Posterior cingulate gyrus (tissue), 11 donors: ENCODE measurements at places on chromosomes 11 and 22.

- no peak for DNase-seq
Observed at GRCh38 chr22:43476751-43477725, 65.2 kb downstream of the MPPED1 start.

DNA sequence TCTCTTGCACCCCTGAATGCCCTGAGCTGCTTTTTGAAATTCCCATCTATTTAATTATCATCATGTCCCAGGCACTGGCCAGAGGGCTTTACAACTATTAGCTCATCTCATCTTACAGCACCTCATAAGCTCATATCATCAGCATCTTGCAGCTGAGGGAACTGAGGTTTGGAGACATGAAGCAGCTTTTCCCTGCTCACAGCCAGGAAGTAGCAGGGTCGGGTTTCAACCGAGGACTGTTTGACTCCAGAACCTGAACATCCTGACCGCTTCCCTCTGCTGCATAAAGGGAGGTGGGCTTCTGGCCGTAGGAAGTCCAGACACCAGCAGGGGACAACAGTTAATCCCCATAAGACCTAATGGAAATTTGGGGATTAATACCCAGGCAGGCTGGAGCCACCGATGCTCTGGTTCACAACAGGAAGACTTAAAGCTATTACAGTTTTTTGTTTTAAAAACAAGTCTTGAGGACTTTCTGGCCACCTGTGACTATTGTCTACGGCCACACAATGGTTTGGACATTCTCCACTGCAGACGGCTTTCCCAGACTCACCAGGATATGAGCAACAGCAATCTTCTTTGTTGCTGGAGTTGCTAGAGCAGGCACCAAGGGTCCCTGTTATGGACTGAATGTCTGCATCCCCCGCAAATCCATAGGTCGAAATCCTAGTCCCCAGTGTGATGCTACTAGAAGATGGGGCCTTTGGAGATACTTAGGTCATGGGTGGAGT, 47.4 kb downstream of the CHST1 start:
- no peak for DNase-seq

GRCh38 chr11:44282620-44283019, 27.3 kb downstream of the ALX4 start:
- DNase-seq = no peak

DNA sequence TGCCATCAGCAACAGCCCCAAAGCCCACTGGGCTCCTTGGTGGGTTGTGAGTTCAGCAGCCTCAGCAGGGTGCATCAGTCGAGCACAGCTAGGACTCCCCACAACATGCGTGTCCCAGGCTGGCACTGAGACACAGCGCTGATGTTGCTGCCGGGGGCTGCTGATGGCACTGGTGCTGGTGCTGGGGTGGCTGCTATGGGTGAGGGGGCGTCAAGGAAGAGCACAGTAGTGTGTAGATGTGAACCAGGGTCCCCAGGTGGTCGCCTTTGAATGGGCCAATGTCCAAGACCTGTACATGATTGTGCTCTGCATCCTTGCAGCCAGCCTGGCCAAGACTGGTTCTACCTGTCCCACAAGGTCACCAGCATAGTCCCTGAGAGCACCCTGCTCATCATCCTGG, 121.3 kb upstream of the SERPIND1 start:
- no peak for DNase-seq

DNA sequence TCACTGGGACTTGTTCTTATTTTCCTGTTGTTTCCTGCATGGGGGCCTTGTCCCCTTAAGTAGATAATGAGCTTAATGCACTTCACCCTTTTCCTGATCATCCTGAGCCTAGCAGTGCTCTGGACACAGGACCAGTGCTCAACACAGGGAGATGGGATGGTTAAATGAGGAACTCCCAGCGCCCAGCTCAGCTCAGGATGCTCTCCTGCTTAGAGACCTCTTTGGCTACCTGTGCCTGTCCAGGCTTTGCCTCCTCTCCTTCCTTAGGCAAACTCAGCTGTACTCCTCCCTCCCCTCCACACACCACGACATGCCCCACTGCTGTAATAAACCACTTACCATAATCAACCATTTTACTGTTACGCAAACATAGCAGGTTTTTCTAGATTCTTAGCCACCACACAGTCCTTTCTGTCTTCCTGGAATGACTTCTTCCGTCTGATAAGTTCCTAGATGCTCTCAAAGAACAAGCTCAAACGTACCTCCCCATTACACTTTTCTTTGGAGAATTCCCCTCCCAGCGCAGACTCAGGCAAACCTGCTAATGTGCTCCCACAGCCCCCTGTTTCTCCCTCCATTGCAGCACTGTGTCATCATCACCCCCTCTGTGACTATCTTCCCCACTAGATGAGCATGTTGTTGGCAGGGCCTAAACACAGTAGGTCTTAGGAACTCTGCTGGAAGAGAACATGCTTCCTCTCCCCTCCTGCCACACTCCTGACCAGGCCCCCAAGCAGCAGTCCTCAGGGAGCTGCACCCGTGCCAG, 113.6 kb downstream of the MICAL2 start:
- DNase-seq = no peak

- DNase-seq = peak; percentile 64
Observed at GRCh38 chr22:45435544-45436139, 22.1 kb downstream of the RIBC2 start.

GRCh38 chr11:57179681-57180080, 2.1 kb upstream of the LRRC55 start:
- DNase-seq = no peak

- no peak for DNase-seq
Observed at GRCh38 chr11:112357488-112357887, 96.8 kb upstream of the PLET1 start.

DNA sequence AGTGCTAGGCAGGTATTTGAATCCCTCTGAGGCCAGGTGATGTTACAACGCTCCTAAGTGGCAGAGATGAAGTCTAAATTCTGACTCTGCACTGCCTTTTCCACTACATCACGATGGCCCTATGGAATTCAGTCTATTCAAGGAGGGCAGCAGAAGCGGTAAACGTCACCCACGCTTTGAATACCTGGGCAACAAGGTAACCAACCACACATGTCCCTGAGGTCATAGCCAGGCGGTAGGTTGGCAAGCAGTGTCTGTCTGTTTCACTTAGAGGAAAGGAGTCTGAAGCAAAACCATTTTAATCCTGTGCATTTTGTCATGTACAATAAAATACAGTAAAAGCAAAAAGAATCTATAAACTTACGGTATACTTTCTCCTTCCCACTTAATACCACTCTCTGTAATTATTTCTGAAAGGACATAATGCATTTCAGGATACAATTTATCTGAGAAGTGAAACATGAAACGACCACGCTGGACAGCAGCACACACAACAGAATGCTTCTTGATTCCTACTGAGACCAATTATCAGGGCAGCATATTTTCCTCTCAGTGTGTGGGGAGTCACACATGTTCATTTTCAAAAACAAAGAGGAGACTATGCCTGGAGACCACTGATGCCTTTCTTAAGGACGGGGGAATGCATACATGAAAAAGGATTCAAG, 51.3 kb downstream of the PRDM10 start:
- no peak for DNase-seq

GRCh38 chr11:108204376-108204775, 18.1 kb downstream of the NPAT start:
- DNase-seq = no peak

- DNase-seq = no peak
Observed at GRCh38 chr11:86931548-86932258, 23.5 kb downstream of the FZD4 start.

DNA sequence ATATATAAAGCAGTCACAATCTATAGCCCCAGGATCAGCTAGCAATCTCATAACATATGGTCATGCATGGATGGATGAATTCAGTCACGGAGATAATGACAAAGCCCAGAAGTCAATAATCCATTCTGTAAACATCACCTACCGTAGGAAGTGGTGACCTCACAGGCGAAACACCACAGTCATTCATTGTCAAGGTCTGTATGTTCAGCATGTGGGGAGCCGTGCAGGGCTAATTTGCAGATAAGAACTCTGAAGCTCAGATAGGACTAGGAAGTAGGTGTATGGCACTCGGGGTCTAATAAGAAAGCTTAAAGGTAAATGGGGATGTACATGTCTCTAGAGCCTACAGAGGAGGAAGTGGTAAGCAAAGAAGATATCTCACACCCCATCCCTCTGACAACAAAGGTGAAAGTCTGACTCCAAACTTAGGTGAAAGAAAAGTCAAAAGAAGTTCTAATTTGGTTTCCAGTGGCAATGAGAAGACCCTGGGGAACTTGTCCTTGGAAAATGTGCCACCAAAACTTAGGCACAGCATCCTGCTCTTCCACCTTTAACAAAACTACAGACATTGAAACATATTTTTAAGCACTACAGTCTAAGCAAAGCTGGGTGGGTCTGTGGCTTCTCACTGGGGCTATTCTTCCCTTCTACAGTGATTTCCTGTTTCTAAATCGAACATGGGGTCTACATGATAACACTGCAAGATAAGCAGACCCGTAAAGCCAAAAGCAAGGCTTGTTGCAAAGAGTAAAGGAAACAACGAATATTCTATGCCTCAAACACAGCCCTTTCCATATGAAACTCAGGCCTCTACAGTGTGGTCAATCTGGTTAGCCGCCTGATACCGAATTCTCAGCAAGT, 5.2 kb downstream of the CRTAM start:
- DNase-seq = no peak

- peak; percentile 18 for DNase-seq
Observed at GRCh38 chr11:74714904-74715303, 16.3 kb downstream of the CHRDL2 start.

GRCh38 chr11:7672276-7672959, 882 bp downstream of the CYB5R2 start:
- no peak for DNase-seq

DNA sequence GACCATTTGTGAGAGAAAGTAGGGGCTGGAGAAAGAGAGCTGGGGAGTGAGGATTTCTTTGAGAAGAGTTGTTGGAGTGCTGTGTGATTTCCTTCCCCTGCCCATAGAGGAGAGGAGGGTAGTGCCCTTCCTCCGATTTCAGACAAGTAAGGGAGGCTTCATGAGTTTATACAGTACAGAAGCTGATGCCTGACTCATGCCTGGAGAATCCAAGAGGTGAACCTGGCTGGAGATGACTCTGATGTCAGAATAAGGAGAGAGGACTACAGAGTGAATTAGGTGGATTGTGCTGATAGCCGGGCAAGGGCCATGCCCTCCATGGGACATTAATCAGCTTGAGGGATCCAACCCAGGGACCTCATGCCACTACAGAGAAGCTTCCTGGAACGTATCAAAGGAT, 91.6 kb downstream of the FAR1 start:
- DNase-seq = no peak

GRCh38 chr22:32820131-32821119, 18.9 kb downstream of the TIMP3 start:
- no peak for DNase-seq

- DNase-seq = peak; percentile 86
Observed at GRCh38 chr11:65298131-65298535, 16.5 kb upstream of the CDC42EP2 start.

DNA sequence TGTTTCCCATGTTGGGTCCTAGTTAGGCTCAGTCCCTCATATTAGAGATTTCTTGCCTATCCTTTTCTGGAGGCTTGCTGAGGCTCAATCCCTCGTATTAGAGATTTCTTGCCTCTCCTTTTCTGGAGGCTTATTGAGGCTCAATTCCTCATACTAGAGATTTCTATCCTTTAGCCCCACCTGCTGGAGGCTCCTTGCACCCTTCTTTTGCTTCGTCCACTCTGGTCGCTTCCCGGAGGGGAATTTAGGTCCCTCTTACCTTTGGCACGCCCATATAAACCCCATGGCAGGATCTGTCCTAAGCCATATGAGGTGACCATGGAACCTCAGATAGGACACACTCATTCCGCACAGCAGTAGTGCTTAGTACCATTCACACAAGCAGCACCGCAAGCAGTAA, 15.9 kb downstream of the CYP2D6 start:
- DNase-seq = no peak

DNA sequence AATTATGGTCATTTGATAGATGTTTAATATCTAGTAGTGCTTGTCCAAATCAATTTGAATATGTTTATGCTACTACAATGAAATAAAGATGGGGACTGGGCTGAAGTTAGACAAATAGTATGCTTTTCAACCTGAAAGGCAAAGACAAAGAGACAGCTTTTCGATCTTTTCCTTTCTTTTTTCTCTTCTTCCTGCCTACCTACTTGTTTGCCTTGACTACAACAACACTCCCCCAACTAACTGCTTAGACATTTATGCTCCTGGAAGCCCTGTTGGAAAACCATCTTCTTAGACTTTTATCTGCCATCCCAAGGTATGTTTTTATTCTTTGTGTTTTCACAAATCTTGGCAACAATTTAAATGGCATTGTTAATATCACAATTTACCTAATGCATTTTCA, 374.4 kb upstream of the DDI1 start:
- no peak for DNase-seq

GRCh38 chr22:40181323-40181722, 3.6 kb downstream of the TNRC6B start:
- no peak for DNase-seq

GRCh38 chr11:112610494-112610893, 349.8 kb upstream of the PLET1 start:
- DNase-seq = no peak

DNA sequence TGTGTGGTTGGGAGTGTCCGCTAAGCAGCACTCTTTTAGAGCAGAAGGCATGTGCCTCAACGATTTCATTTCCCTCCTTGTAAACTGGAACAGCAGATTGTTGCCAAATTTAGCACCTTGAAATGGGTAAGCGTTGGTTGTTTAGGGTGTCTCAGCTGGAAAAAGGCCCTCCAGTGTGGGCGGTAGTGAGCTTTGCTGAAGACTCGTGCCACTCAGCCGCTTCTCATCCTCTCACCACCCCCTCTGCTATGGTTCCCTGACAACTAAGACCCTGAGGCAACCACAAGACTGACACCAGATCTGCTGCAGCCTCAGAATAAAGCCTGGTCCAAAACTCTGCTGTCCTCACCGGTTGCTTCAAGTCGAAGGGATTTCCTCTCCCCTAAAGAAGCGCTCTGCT, 9.9 kb upstream of the FERMT3 start:
- DNase-seq = peak; percentile 48

GRCh38 chr11:5285703-5286340, 15.9 kb downstream of the OR51B4 start:
- no peak for DNase-seq

- DNase-seq = no peak
Observed at GRCh38 chr11:45530776-45531175, 134.6 kb downstream of the CHST1 start.

GRCh38 chr11:86230921-86231434, 13.6 kb upstream of the EED start:
- no peak for DNase-seq

- no peak for DNase-seq
Observed at GRCh38 chr11:73547706-73548595, 50.0 kb downstream of the FAM168A start.

- no peak for DNase-seq
Observed at GRCh38 chr22:16777284-16777924, 47.8 kb downstream of the XKR3 start.

DNA sequence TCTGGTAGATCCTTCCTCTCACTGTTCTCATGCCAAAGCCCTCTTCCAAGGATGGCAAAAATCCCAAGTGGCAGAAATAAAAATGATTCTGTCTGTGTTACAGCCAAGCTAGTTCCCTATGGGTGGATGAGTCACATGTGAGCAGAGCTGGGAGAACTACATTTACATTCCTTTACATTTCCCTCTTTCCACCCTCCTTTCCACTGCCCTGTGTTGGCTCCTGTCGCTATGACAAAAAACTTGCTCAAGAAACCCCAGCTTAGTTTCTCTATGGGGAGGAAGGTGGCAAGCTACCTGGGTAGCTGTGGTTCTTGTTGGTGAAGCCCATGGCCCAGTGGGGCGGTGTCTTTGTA, 10.2 kb upstream of the DDB2 start:
- no peak for DNase-seq

- DNase-seq = no peak
Observed at GRCh38 chr22:24871611-24872205, 65.7 kb downstream of the SGSM1 start.
